Endothelial cell (in vitro differentiated cells): ENCODE measurements at places on chromosomes 3 and 15. TPM values are rescaled to one million over a fixed set of nuclear protein-coding genes. Genes with fewer than 3 reads are reported as not detected.

DNA sequence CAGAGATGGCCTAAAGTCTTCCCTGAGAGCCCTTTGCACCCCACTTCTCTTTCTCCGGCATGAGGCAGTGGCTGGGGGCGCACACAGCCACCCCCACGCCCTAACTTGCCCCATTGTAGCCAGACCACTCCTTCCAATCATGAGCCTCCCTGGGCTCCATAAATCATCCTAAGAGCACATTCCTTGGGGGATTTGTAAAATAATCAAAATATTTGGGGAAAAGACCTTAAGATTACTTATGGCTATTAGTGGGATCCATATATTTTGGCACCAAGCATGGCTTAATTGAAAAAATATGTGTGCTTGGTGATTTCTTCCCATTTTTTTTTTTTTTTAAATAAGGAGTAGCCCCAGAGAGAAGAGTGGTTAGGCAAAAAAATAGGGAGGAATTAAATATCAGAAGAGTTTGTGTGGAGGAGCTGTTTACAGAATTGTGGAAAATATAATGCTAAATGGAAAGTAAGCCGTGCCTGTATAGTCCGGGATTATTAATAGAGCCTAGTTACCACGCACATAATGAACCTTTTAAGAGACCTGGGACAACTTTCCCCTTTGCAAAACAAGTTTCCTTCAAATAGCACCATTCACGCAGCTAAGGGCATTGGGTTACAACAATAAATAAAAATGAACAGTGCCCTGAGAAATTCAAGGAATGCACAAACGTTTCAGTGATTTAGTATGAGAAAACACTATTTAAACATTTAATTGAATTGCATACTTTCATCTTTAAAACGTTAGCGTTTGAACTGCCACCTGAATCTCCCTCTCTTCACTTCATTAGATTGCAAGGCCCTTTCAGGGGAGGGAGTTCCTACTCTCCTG lies 46.1 kb downstream of the SMAD6 start:
- no peak for DNase-seq

The HEXA gene
- total RNA-seq = 123 TPM

DNA sequence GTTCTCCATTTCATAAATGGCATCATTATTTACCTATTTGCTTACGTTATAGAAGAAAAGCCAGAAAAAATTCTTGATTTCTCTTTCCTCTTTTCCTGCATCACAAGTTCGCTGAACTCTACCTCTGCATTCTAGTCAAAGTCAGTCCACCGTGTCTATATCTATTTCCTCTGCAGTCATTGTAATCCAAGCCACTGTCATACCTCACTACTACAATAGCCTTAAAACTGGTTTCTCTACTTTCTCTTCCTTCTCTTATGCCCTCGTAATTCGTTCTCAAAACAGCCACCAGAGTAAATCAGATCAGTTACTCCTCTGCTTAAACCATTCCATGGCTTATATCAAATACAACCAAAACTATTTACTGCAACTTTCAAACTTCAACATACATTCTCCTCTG lies 13.4 kb upstream of the FAM81A start:
- no peak for DNase-seq

GRCh38 chr3:71244153-71244825 lies 339.2 kb downstream of the FOXP1 start:
- DNase-seq = no peak

The STX19 gene
- total RNA-seq = not detected

The CYP19A1 gene
- total RNA-seq = not detected

- no peak for DNase-seq
Observed at GRCh38 chr15:96460106-96460505, 129.6 kb downstream of the NR2F2 start.
